Suprapubic skin (tissue), 4 donors: ENCODE measurements at places on chromosomes 2 and 18.
A peak's percentile ranks its signal among the peaks of the same experiment; 100 is the strongest.

DNA sequence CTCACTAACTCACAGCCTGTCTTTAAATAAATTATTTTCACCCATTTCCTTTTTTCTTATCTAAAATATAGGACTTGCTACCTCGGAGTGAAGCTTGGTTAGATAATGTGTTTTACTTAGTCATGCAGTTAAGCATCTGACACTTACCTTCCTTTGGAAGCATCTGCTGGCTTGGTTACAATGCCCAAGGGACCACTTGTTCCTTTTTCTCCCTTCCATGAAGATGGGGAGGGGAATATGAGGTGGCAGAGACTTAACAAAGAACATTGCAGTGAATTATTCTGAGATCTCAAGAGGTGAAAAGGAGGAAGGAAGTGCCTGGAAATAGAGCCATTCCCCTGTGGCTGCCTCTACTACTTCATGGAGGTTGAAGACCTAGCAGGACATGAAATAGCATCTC lies 145.4 kb upstream of the FOSL2 start:
- H3K4me3 ChIP-seq, result no peak overlapping the region
- DNase-seq, result no peak
- H3K27ac ChIP-seq, result no peak overlapping the region
- peaks cover 6% of the 10 kb centered on the region for H3K4me1 ChIP-seq

GRCh38 chr2:205763708-205764211 lies 81.5 kb downstream of the NRP2 start:
- DNase-seq, result peak; percentile 83
- no peaks in the 10 kb centered on the region for H3K36me3 ChIP-seq
- H3K4me1 ChIP-seq, result peaks cover 18% of the 10 kb centered on the region
- no peak overlapping the region for H3K4me3 ChIP-seq

DNA sequence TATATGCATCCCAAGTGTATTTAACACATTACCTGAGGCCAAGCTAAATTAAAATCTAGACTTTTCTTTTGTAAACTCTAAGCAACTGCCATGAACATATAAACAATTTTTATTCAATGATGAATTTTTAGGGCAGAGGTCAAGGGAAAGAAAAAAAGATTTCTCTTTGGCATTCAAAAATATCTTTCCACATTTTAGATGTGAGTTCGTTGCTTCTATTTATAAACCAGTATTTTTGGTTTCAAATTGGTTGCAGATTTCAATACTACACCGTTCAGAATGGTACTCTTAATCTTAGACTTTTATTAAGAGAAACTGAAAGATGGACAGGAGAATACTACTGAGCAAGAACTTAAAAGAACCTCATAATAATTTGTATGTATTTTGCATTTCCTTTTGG lies 293.6 kb upstream of the CCDC68 start:
- peaks cover 22% of the 10 kb centered on the region for H3K4me1 ChIP-seq
- peak overlapping the region; percentile 57 for H3K27ac ChIP-seq
- DNase-seq, result no peak
- H3K36me3 ChIP-seq, result peaks cover 41% of the 10 kb centered on the region
- H3K4me3 ChIP-seq, result no peak overlapping the region
- no peaks in the 10 kb centered on the region for H3K27me3 ChIP-seq

DNA sequence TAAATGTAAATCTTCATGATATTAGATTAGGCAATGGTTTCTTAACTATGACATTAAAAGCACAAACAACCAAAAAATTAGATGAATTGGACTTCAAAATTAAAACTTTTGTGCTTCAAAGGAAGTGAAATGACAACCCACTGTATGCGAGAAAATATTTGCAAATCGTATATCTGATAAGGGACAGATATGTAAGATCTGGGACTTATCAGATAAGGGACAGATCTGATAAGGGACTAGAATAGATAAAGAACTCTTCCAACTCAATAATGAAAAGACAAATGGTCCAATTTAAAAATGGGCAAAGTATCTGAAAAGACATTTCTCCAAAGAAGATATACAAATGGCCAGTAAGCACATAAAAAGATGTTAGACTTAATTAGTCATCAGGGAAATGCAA lies 29.2 kb downstream of the ADRA2B start:
- H3K36me3 ChIP-seq, result no peaks in the 10 kb centered on the region
- H3K27ac ChIP-seq, result no peak overlapping the region
- no peak for DNase-seq
- H3K27me3 ChIP-seq, result peaks cover 4% of the 10 kb centered on the region
- no peak overlapping the region for H3K4me3 ChIP-seq

GRCh38 chr18:31920277-31920676 lies 22.7 kb downstream of the TRAPPC8 start:
- no peaks in the 10 kb centered on the region for H3K27me3 ChIP-seq
- DNase-seq, result no peak
- H3K27ac ChIP-seq, result no peak overlapping the region
- H3K4me3 ChIP-seq, result no peak overlapping the region

DNA sequence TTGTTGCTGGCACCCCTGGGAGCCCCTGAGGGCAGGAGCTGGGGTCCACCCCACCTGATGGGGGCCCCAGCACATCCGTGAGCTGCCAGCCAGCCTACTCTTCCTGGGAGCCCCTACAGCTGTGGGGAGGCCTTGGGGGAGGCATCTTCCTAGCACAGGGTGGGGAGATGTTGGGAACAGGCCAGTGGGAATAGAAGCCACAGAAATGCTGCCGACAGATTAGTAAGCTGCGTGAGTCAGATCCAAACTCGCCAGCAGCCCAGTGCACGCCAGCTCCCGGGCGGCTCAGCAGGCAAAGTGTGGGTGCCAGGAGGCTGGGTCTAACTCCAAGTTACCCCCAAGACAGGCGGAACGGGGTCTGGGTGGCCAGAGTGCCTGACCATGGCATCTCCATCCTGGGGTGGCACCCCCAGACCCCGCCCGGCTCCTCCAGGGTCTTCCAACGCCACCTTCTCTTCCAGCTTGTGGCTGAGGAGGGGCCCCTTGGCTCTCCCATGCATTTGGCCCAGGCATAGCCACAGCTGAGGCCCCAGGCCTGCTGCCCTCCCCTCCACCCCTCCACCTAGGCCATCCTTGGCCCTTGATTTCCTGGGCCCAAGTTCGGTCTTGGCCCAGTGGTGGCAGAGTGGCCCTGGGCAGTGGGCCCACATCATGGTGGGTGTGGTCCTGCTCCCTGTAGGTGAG lies 15.3 kb downstream of the CROCC2 start:
- H3K4me1 ChIP-seq, result peaks cover 47% of the 10 kb centered on the region
- no peaks in the 10 kb centered on the region for H3K36me3 ChIP-seq
- no peak overlapping the region for H3K4me3 ChIP-seq
- no peaks in the 10 kb centered on the region for H3K27me3 ChIP-seq
- peak overlapping the region; percentile 57 for H3K27ac ChIP-seq
- DNase-seq, result peak; percentile 91

GRCh38 chr18:62387257-62387656 lies 62.1 kb downstream of the TNFRSF11A start:
- no peak for DNase-seq
- H3K4me1 ChIP-seq, result no peaks in the 10 kb centered on the region
- H3K36me3 ChIP-seq, result no peaks in the 10 kb centered on the region

DNA sequence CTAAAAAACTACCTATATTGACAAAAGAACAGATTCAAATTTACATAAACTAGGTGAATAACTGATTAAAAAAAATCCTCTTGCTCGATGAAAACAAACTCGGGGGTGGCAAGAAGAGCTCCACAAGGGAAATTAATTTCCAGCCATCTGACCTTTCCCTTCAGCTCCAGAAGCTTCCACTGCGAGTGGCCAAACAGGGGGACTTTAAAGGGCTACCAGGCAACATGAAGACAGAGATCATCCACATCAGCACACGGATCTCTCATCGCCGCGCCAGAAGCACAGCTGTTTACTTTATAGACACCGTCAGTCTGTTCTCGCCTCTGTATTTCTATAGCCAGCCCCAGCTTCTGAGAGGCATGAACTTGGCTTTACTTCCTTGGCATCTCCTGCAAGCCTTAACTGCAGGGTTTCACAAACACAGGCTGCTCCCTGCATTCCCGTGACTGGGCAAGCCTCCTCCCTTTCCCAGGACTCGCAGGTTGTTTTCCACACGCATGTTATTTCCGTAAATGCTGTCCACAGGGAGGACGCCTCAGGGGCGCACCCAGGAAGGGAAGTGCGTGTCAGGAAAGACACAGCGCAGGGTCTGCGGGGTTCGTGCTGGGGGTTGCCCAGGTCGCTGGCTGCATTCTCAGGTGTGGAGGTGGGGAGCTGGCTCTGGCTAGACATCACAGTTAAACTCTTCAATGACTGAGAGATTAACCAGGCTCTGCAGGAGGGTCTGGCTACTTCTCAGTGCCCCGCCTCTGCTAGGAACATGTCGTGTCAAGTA lies 85.0 kb downstream of the USP40 start:
- H3K4me1 ChIP-seq, result peaks cover 12% of the 10 kb centered on the region
- peak overlapping the region; percentile 19 for H3K4me3 ChIP-seq
- H3K27me3 ChIP-seq, result no peaks in the 10 kb centered on the region
- H3K27ac ChIP-seq, result peak overlapping the region; percentile 65

- no peak overlapping the region for H3K4me3 ChIP-seq
- H3K36me3 ChIP-seq, result no peaks in the 10 kb centered on the region
- H3K4me1 ChIP-seq, result no peaks in the 10 kb centered on the region
- H3K27me3 ChIP-seq, result no peaks in the 10 kb centered on the region
- DNase-seq, result no peak
- H3K27ac ChIP-seq, result no peak overlapping the region
These were observed 20.0 kb upstream of the PTPN4 start for GRCh38 chr2:119739580-119740255.

DNA sequence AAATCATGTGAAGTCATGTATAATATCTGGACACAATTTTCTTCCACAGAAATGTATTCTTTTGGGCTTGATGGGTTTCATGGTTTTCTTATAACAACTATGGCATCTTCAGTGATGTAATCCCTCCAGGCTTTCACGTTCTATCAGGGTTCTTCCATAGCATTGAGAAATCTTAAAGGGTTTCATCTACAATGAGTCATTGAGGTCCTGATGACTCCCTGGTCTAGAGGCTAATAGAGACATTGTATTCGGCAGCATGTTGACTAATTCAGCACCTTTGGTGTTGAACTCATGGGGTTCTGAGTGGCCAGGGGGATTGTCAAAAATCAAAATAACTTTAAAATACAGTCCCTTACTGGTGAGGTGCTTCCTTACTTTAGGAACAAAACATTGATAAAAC lies 614.0 kb upstream of the CRIM1 start:
- no peak overlapping the region for H3K4me3 ChIP-seq
- no peaks in the 10 kb centered on the region for H3K36me3 ChIP-seq
- no peak overlapping the region for H3K27ac ChIP-seq
- H3K27me3 ChIP-seq, result no peaks in the 10 kb centered on the region
- H3K4me1 ChIP-seq, result no peaks in the 10 kb centered on the region
- DNase-seq, result no peak

DNA sequence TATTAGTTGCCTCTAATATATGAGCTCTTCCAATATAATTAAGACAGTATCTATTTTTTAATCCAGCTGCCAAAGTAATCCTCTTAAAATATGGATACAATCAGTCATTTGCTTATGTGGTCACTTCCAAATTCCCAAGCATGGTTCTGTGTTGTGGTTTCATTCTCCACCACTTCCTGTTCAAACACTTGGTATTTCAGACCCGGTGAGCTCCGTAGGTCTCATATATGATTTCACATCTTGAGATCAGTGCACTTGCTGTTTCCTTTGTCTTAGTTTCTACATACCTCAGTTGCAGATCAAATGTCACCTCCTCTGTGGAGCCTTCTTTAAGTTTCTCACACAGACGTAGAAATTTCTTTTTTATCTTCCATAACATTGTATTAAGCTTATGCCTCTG lies 254.2 kb downstream of the KCNS3 start:
- H3K36me3 ChIP-seq, result no peaks in the 10 kb centered on the region
- DNase-seq, result no peak
- no peak overlapping the region for H3K4me3 ChIP-seq
- no peaks in the 10 kb centered on the region for H3K27me3 ChIP-seq

DNA sequence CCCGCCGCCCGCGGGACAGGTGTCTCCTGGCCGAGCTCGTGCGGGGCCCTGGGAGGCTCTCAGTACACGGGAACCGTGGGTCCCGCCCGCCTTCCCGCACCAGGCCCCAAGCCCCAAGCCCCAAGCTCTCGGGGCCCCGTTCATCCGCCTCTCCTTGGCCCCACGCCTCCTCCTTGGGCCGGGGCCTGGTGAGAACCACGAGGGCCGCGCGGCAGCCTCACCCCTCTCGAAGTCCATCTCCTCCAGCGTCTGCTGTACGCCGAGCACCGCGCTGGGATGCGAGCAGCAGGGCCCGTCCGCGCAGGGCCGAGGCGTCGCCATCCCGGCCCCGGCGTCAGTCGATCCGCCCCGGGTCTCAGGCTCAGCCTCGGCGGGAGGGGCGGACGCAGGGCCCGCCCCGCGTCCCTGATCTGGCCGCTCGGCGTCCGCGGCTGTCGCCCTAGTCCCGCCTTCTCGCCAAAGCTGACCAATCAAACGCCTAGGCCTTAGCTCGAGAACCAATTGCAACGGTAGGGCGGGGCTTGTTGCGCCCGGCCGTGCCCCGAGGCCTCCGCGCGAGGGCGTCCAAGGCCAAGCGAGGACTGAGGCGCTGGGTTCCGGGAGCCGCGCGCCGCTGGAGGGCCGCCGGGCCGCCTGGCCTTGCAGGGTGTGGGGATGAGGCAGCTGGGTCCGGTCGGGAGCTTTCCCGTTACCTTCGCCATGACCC lies at the start of gene ANKRD39:
TSS of gene ANKRD39 (minus strand) at position 350 of the 706 bp plus-strand sequence. CDS start at position 321, 29 bp downstream.
- peak; percentile 99 for DNase-seq
- peak within 1 kb of the TSS; percentile 61 for H3K27ac ChIP-seq
- no peaks in the 10 kb centered on the region for H3K27me3 ChIP-seq
- peaks cover 45% of the 10 kb centered on the region for H3K4me1 ChIP-seq
- H3K36me3 ChIP-seq, result peaks cover 43% of the 10 kb centered on the region
- peak within 1 kb of the TSS; percentile 82 for H3K4me3 ChIP-seq

DNA sequence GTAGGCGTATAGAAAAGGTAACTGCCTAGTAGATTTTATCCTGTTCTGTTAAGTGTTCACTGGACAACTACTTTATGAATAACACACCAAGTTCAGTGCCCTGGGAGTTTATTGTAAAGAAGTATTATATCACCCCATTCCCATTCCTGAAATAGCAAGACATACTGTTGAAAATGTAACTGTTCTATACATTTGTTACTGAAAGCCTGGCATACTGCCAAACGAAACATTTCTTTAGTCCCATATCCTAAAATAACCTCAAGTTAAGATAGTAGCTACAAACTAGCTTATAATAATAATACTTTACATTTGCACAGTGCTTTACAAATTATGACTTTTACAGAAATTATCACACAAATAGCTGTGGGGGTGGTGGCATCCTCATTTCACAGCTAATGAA lies 25.1 kb downstream of the SPDYA start:
- no peaks in the 10 kb centered on the region for H3K4me1 ChIP-seq
- H3K36me3 ChIP-seq, result no peaks in the 10 kb centered on the region
- no peak for DNase-seq
- H3K27me3 ChIP-seq, result no peaks in the 10 kb centered on the region
- H3K27ac ChIP-seq, result no peak overlapping the region
- H3K4me3 ChIP-seq, result no peak overlapping the region

DNA sequence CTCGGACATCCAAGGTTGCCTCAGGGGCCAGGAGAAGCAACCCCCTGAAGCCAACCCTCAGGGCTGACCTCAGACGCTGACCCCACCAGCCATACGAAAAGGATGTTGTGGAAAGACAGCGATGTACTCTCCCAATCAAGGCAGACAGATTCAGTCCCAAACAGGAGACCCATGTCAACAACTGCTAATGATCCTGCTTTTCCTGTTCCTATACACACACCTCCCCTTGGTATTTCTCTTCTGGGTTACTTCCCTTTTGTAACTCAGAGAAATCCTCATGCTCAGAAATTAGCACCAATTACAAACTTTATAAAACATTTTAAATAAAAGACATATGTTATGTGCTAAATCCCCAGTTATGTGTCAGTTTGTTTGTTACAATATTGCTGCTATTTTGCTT lies 120.8 kb downstream of the PID1 start:
- H3K4me1 ChIP-seq, result no peaks in the 10 kb centered on the region
- H3K36me3 ChIP-seq, result no peaks in the 10 kb centered on the region
- no peak overlapping the region for H3K4me3 ChIP-seq
- H3K27me3 ChIP-seq, result no peaks in the 10 kb centered on the region
